Spinal cord (tissue), 10 donors: ENCODE measurements at places on chromosomes 5 and 9.

GRCh38 chr5:135271533-135272310 lies 127.3 kb downstream of the MACROH2A1 start:
- peak; percentile 41 for DNase-seq

GRCh38 chr9:137371946-137372651 lies 50.9 kb downstream of the EXD3 start:
- DNase-seq = no peak

DNA sequence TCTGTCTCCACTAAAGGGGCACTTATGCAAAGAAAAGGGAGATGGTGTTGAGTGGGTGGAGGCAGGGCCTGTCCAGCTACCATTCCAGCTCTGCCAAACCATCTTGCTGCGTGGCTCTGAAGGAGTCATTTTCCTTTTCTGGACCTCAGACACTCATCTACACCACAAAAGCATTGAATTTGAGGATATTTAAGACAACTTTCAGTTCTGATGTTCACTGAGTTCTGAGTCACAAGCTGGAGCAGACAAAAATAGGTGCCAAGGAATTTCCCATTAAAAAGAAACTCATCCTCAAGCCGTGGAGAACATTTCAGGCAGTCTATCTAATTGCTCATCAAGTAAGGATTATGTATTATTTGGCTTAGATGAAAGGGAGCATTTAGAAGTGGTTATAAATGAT lies 195.0 kb upstream of the TBC1D2 start:
- no peak for DNase-seq

- no peak for DNase-seq
Measured at GRCh38 chr5:55629815-55630214, 82.3 kb downstream of the SLC38A9 start.

- no peak for DNase-seq
Measured at GRCh38 chr9:115006660-115007059, 76.3 kb upstream of the TNFSF8 start.

- DNase-seq = no peak
Measured at GRCh38 chr5:78549043-78549442, 99.5 kb downstream of the LHFPL2 start.

- peak; percentile 5 for DNase-seq
Measured at GRCh38 chr5:50576686-50577256, 89.7 kb upstream of the PARP8 start.

- no peak for DNase-seq
Measured at GRCh38 chr5:102241809-102242421, 54.2 kb downstream of the SLCO4C1 start.

DNA sequence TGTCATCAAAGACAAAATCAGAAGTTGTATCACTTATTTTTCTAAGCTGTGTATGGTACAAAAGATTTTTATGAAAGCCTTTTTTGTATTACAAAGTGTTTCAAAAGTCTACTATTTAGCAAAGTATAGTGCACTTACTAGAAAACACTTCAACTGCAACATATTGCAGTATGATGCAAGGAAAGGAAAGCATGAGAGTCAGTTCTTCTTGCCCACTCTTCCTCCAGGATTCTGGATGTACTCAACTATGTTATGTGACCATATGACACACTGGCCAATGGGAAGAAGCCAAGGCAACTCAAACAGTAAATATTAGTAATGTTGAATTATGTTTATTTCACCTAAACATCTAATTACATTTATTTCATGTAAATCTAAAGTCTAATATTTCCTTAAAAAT lies 49.5 kb upstream of the TYRP1 start:
- no peak for DNase-seq
